H9 (cell line): ENCODE measurements at places on chromosomes 4 and X.

DNA sequence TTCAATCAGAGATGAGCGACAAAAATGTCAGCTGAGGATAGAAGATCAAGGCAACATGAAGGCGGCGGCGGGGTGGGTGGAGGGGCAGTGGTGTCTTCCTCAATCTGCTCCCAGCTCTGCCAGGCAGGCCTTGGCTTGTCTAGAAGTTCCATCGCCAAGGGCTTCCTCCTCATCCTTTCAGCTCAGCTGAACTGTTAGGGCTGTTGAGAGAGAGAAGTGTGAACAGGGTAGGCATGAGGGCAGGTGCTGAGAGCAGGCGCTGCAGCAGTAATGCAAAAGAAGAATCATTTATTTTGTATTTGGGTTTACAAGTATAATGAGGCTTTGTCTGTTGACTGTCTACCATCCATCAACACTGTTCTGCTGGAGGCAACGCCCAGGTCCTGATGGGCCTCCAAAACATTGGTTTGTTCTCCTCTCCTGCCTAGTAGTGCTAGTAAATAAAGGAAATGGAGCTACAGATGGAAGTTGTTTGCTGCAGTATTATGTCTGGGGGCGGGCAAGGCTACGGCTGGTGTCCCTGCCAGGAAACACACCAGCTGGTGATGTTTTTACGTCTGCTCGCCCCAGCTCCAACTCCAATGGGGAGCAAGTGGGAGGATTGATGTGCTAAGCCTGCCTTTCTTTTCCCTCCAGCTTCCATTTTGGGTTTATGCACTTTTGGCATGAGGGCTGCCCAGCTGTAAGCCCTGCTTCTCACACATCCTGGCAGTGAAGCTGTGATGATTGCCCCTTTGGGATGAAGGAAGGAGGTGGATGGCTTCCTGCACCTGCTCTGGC lies 139.4 kb upstream of the BOD1L1 start:
- H3K4me3 ChIP-seq, result no peak overlapping the region
- DNase-seq, result no peak
- peaks cover 6% of the 10 kb centered on the region for H3K36me3 ChIP-seq
- H3K27me3 ChIP-seq, result no peaks in the 10 kb centered on the region
- H3K4me1 ChIP-seq, result no peaks in the 10 kb centered on the region

- H3K27me3 ChIP-seq, result no peaks in the 10 kb centered on the region
- no peaks in the 10 kb centered on the region for H3K36me3 ChIP-seq
- DNase-seq, result no peak
- H3K4me3 ChIP-seq, result no peak overlapping the region
- H3K27ac ChIP-seq, result no peak overlapping the region
- no peaks in the 10 kb centered on the region; the same call in 1 of the 2 replicates for H3K4me1 ChIP-seq
Measured at GRCh38 chrX:129786210-129786651, 6.5 kb downstream of the SASH3 start.

- H3K27me3 ChIP-seq, result no peaks in the 10 kb centered on the region
- H3K36me3 ChIP-seq, result peaks cover 1% of the 10 kb centered on the region; the same call in 2 of the 3 replicates
- no peak for DNase-seq
- H3K4me3 ChIP-seq, result no peak overlapping the region
Measured at GRCh38 chrX:20015945-20016615, 25.2 kb upstream of the BCLAF3 start.

- H3K27ac ChIP-seq, result no peak overlapping the region
- H3K4me1 ChIP-seq, result no peaks in the 10 kb centered on the region
- H3K27me3 ChIP-seq, result no peaks in the 10 kb centered on the region
Measured at GRCh38 chr4:109332926-109333464, 30.5 kb upstream of the COL25A1 start.

DNA sequence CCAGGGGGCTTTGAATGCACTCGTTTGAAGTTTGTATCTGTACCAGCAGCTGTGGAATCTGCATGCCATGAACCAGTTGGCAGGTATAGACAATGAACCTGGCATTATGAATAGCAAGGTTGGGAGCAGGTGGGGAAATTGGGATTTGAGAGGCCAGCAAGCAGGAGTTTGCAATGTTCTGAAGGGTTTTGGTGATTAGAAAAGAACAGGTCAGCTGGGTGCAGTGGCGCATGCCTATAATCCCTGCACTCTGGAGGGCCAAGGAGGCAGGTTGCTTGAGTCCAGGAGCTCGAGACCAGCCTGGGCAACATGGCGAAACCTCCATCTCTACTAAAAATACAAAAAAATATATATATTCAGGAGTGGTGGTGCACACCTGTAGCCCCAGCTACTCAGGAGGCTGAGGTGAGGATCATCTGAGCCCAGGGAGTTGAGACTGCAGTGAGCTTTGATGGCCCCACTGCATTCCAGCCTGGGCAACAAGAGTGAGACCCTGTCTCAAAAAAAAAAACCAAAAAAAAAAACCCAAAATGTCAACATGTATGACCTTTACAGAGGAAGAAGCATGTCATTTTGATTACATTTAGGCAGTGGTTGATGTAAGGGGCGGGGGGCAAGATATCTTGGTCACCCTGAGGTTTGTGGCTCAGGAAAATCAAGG lies 63.9 kb downstream of the TSC22D3 start:
- H3K27ac ChIP-seq, result no peak overlapping the region
- no peaks in the 10 kb centered on the region for H3K36me3 ChIP-seq
- H3K27me3 ChIP-seq, result no peaks in the 10 kb centered on the region; the same call in 1 of the 2 replicates
- no peak for DNase-seq
- peaks cover 2% of the 10 kb centered on the region; the same call in 1 of the 2 replicates for H3K4me1 ChIP-seq

- no peaks in the 10 kb centered on the region for H3K27me3 ChIP-seq
- no peak for DNase-seq
- H3K27ac ChIP-seq, result no peak overlapping the region
- no peaks in the 10 kb centered on the region for H3K36me3 ChIP-seq
Measured at GRCh38 chrX:24676403-24677024, 17.2 kb upstream of the POLA1 start.

- H3K36me3 ChIP-seq, result peaks cover 4% of the 10 kb centered on the region; the same call in 1 of the 2 replicates
- DNase-seq, result no peak
- H3K4me3 ChIP-seq, result no peak overlapping the region
- no peak overlapping the region for H3K27ac ChIP-seq
- no peaks in the 10 kb centered on the region for H3K4me1 ChIP-seq
- H3K27me3 ChIP-seq, result no peaks in the 10 kb centered on the region
Measured at GRCh38 chrX:103483720-103484119, 35.6 kb downstream of the RAB40A start.

DNA sequence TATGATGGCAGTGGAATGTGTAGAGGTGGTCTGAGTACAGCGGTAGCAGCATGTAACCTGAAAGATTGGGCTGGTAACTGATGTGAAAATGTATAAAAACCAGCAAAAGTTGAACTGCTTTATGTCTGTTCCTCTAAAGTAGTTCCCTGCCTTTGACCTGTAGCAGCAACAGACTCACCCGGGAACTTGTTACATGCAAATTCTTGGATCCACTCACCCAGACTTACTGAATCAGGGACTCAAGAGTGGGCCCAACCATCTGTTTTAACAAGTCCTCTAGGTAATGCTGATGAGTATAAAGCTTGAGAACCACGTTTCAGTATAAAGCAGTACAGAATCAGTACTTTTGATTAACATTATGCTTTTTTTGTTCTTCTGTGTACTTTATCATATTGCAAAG lies 84.7 kb downstream of the RAP1GDS1 start:
- H3K36me3 ChIP-seq, result peaks cover 10% of the 10 kb centered on the region
- H3K4me3 ChIP-seq, result no peak overlapping the region
- H3K27ac ChIP-seq, result no peak overlapping the region
- no peak for DNase-seq

DNA sequence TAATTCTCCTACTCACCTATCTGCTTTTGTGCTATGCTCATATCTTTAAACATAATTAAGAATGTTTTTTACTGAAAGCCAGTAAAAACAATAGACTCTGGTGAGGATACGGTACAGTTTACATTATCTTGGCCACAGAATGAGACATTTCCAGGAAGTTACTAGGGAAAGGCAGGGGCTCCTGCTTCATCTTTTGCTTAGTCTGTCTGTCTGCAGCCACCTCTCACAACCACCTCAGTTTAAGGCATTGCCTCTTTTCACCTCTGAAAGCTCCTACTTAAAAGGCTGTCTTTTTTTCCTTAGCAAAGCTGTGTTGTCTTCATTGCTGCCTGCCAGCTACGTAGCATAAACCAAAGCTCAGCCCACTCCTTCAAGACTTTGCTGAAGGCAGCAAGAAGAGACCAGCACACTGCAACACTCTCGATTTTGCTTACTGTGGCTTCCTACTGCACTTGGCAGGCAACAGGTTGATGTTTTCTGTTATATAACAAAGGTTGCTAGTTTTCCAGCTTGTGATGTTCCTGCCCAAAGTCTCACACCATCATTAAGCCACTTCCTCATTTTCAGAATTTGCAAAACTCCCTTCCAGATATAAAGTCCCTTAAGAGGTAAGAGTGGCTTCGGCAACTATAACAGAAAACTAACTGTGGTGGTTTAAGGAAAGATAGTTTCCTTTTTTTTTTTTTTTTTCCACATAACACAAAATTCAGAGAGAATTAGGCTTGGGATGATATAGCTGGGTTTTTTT lies 432.9 kb downstream of the GRXCR1 start:
- no peak overlapping the region for H3K27ac ChIP-seq
- no peaks in the 10 kb centered on the region for H3K4me1 ChIP-seq
- DNase-seq, result no peak
- H3K4me3 ChIP-seq, result no peak overlapping the region
- H3K36me3 ChIP-seq, result no peaks in the 10 kb centered on the region
